Fibroblast of pulmonary artery (primary cell): ENCODE measurements at places on chromosomes 7 and 10.

DNA sequence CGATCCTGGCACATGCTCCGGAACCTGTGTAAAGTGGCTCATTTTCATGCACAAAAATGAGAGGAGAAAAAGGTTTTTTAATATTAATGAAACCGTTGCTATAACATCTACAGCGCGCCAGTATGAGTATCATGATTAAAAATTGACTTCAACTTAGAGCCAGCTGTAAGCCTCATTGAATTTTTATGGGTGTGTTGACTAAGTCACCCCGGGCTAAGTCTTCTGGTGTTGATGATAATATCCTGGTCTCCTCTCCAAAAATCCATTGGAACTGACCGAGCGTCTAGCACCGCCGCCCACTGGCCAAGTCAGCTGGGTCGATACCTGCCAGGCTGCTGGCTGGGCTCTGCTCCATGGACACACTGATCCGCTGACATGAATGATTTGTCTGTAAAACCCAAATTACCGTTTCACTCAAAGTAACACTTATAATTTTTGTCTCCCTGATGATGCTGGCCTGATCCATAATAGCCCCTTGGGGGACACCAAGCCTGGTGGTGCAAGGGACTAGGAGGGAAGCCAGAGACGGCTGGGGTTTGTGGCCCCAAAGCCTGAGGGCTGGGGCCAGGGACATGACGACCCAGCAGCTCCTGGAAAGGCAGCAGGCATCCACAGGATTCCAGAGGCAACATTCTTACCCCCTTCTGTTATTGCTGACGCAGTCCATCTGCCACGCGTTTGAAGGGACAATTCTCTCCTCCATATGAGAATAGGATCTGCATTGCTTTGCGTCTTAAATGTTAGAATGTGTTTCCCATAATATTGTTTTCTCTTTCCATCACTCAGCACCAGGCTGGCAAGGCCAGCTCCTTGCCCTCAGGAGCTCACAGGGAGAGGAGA is 131.0 kb upstream of the PPP2R2D start:
- DNase-seq, result no peak

DNA sequence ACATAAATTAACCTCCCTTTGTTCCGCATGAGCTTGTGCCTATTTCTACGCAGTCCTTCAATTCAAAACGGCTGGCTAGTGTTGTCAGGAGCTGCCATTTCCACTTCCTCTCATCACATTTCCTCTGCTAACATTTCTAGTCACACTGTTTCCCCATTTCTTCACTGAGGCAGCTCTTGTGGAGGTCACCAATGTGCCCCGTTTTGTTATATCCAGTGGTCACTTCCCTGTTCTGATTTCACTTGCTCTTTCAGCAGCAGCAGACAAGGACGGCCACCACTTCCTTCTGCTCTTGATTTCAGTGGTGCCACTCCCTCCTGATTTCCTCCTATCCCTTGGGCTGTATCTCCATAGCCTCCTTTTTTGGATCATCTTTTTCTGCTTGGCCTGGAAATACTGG is 64.8 kb upstream of the SEC61G start:
- no peak for DNase-seq

- no peak for DNase-seq
Measured at GRCh38 chr7:126608339-126608776, 644.4 kb downstream of the GRM8 start.

DNA sequence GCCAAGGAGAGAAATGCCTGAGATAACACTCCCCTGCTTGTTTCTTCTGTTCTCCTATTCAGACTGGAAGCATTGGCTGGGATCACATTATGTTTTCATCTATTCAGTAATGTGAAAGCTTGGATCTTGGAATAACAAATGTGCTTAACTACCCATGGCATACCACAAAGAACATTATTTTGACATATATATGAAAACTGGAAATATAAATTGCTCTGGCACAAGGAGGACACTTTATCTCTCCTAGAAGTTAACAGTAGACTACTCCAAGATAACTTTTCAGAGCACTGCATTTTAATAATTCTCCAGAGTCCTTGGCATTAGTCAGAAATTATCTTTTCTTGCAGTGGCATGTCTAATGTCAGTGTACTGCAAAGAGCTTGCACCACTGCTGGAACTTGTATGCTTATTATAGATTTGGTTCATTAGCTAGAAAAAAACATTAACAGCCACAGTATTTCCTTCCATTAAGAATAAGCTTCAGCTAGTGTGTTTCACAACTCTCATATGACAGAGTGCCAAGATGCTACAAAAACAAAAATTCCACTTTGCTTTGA is 169.3 kb upstream of the LRRN3 start:
- peak; percentile 48 for DNase-seq

DNA sequence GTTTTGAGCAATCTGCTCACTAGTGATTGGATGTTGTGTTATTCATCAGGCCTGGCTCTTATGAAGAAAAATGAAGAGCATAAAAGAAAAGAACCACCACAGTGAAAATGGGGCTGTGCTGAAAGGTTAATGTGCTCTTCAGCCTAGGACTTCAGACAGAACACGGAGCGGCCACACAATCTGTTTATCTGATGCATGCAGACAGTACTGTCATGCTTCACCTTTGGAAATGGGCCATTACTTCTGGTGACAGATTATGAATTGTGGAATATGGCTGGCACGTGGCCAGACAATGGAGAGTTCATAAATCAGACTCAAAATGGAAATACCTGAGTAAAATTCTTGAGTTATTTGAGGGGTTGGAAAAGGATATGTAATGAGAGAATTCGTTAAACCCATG is 86.0 kb upstream of the NOBOX start:
- DNase-seq, result no peak

- peak; percentile 55 for DNase-seq
Measured at GRCh38 chr10:77909749-77910375, 16.7 kb downstream of the DLG5 start.

GRCh38 chr10:15172306-15172840 is 3.9 kb upstream of the NMT2 start:
- no peak for DNase-seq

GRCh38 chr7:55308186-55308929 is 56.8 kb upstream of the LANCL2 start:
- DNase-seq, result peak; percentile 80

DNA sequence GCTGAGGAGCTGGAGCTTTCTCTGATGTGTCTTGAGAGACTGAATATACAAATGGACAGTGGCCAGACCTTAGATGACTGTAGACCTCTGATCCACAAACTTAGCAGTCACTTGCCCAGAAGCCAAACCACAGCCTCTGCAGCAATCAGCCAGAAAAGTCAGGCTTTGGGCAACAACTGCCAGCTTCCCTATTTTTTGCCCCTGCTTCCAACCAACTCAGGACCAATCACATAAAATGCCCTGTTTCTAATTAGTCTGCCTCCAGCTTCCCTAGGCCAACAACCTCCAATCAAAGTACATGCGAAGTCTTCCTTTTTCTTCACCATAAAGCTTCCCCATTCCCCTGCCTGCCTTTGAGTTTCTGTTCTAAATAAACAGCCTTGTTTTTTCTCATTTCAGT is 37.8 kb upstream of the CACUL1 start:
- peak; percentile 9 for DNase-seq

GRCh38 chr10:119431034-119431772 is 111.3 kb downstream of the RGS10 start:
- no peak for DNase-seq

DNA sequence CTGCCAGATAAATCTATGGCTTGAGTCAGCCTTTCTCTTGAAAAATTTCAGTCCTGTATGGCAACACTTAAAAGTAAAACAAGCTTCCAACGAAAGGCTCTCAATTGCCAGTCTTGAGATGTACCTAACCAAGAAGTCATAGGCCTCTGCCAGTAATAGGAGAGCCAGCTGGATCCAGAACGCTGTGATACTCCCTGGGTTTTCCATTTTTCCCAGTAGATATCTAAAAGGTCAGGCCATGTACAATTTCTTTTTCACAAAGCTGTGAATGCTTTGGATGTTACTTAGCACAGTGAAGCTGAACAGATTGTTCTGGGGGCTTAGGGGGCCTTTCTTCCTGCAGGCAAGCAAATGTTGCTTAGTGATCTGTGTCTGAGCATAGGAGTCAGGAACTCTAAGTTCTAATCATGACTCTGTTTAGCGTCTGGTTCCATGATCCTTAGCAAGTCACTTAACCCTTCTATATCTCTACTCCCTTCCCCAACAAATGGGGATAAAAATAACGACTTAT is 86.5 kb downstream of the ARMH3 start:
- no peak for DNase-seq

DNA sequence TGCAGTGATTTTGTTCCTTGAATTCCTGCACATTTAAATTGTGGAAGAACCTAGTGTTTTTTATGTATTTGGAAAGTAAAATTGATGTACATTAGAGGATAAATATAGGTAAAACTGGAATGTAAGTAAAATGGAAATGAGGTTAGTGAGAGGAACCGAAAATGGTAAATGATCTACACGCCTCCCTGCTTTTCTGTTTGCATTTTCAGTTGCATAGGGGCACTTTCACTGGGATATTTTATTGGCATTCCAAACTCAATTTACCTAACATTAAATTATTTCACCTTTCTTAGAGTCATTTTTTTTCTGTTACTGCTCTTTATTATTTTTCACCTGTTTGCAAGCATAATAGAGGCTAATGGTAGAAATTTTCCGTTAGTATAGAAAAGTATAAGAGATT is 8.0 kb downstream of the CDK13 start:
- no peak for DNase-seq

- peak; percentile 36 for DNase-seq
Measured at GRCh38 chr10:12067336-12067735, 1.4 kb upstream of the DHTKD1 start.
